ENCODE measurements at places on chromosomes 2 and 18. TPM values are rescaled to one million over a fixed set of nuclear protein-coding genes. Genes with fewer than 3 reads are reported as not detected.

Gene KCNIP3
- 6.5 TPM for total RNA-seq

Gene KCNJ13
- total RNA-seq = not detected

Gene CFAP65
- not detected for total RNA-seq

Gene THAP4
- total RNA-seq = 73.2 TPM

Gene IL1RN
- total RNA-seq = 0.59 TPM

Gene PROKR1
- 0.08 TPM for total RNA-seq

Gene CD207
- 0.16 TPM for total RNA-seq

Gene VIT
- total RNA-seq = 2.6 TPM

Gene GALNT3
- 0.27 TPM for total RNA-seq

Gene COL3A1
- total RNA-seq = 180 TPM

Gene HOXD10
- 0.16 TPM for total RNA-seq

Gene AP1S3
- total RNA-seq = 0.19 TPM

Gene UGT1A5
- not detected for total RNA-seq

Gene OTOS
- total RNA-seq = not detected

Gene PTPRM
- total RNA-seq = 132 TPM

Gene DOCK10
- total RNA-seq = 2.6 TPM

Gene LONRF2
- 24.5 TPM for total RNA-seq

Measured in cardiac septum (tissue), 1 donor.